ENCODE measurements at places on chromosomes 16 and 17. TPM values are rescaled to one million over a fixed set of nuclear protein-coding genes. Genes with fewer than 3 reads are reported as not detected.

GRCh38 chr16:88570691-88571092 is 489 bp downstream of the ZC3H18 start:
- DNase-seq, result no peak

- no peak for DNase-seq
Observed at GRCh38 chr17:69575346-69575761, 160.9 kb downstream of the MAP2K6 start.

DNA sequence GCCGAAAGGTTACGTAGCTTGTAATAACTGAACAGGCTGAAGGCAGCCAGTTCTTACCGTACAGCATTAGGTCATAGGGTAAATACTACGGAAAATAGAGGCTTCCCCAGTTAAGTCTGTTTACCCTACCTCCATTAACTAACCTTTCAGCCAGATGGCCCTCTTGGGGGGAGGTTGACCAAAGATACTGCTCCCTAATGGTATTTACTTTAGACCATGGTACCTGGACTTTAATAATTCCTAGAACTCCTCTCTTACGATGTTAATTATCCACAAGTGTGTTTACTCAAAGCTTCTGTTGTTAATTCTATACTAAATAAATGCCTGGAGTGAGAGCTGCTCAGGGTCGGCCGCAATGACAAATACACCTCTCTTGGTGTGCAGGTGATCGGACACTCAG is 9.8 kb upstream of the ADAT1 start:
- DNase-seq, result no peak

- no peak for DNase-seq
Observed at GRCh38 chr17:72747501-72747900, 345.0 kb downstream of the SLC39A11 start.

DNA sequence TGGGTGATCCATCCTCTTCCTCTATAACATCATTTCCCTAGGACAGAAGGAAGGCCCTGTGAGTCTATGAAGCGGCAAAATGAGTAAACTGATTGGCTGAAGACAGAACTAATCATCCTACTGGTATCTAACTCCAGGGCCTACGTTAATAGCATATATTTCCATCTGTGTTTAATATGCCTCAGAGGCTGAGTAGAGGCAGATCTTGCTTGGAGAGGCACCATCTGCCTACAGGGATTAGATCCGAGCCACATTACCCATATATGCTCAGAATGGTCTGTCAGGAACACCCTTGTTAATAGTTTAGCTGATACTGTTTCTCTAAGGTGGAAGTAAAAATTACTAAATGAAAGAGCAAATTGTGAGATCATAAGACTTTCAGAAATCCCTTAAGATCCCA is 13.2 kb upstream of the FOXJ1 start:
- no peak for DNase-seq

Gene CA4
- total RNA-seq, result 0.20 TPM

Gene SLC16A11
- total RNA-seq, result not detected

Data from HCT116 (cell line).